ENCODE measurements at places on chromosomes 4 and X. TPM values are rescaled to one million over a fixed set of nuclear protein-coding genes. Genes with fewer than 3 reads are reported as not detected.

MAP7D2 gene
- 0.16 TPM for polyA plus RNA-seq

POU3F4 gene
- polyA plus RNA-seq, result not detected

EMCN gene
- 2.1 TPM for polyA plus RNA-seq

XPNPEP2 gene
- 0.35 TPM for polyA plus RNA-seq

NAT8L gene
- 0.02 TPM for polyA plus RNA-seq

CSAG3 gene
- not detected for polyA plus RNA-seq

FAM156A gene
- polyA plus RNA-seq, result 9.0 TPM

PDCL2 gene
- 0.39 TPM for polyA plus RNA-seq

CFAP97 gene
- polyA plus RNA-seq, result 6.3 TPM

WDR17 gene
- 0.20 TPM for polyA plus RNA-seq

TLR7 gene
- 0.04 TPM for polyA plus RNA-seq

CLTRN gene
- polyA plus RNA-seq, result 0.49 TPM

SASH3 gene
- 2.8 TPM for polyA plus RNA-seq

NIPAL1 gene
- polyA plus RNA-seq, result 9.2 TPM

FABP2 gene
- polyA plus RNA-seq, result not detected

PPEF1 gene
- polyA plus RNA-seq, result not detected
